Placental epithelial cell (primary cell): ENCODE measurements at places on chromosomes 7 and 10. TPM values are rescaled to one million over a fixed set of nuclear protein-coding genes. Genes with fewer than 3 reads are reported as not detected.

Gene FRMPD2
- total RNA-seq, result not detected in 2 replicates

Gene XRCC2
- 1.5 and 2.4 TPM in 2 replicates for total RNA-seq

Gene GALNT17
- 0.79 TPM in 1 of 2 replicates, not detected in the other for total RNA-seq

Gene CHST15
- 4.7 and 16.1 TPM in 2 replicates for total RNA-seq

Gene ACSM6
- total RNA-seq, result not detected in 2 replicates

Gene GPER1
- total RNA-seq, result under 0.01 and 0.33 TPM in 2 replicates

Gene COL13A1
- total RNA-seq, result not detected in 2 replicates

Gene PRR15
- total RNA-seq, result 286 and 623 TPM in 2 replicates

Gene AUTS2
- total RNA-seq, result 25.6 and 36.9 TPM in 2 replicates

Gene MINDY4
- total RNA-seq, result 4.0 and 4.7 TPM in 2 replicates

Gene FAM180A
- total RNA-seq, result 0.79 and 2.1 TPM in 2 replicates

Gene CTAGE15
- total RNA-seq, result 3.6 and 3.9 TPM in 2 replicates
